NCI-H2171 treated with DMSO at 0.1 percent for 48 hours (cell line): ENCODE measurements at places on chromosomes 6 and 20.

- no peak for DNase-seq
Observed at GRCh38 chr6:152218887-152219286, 411.4 kb downstream of the ESR1 start.

DNA sequence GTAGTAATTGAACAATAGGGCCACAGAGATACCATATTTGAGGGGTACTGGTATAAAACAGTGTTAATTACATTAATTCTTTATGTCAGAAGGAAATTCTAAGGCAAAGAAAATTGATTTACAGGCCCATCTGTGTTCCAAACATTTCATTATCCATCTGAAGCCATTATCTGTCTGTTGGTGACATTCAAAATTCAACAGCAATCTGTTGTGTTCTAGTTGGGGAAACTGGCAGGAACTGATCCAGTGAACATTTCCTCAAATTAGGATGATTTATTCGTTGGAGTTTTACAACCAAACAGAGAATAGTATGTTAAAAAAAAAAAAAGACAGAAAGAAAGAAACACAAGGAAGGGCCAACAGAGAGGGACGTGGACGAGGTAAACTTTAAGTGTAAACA, 30.1 kb downstream of the HEBP2 start:
- DNase-seq: peak; percentile 17

- peak; percentile 87 for DNase-seq
Observed at GRCh38 chr6:111503660-111504059, 20.6 kb upstream of the REV3L start.

GRCh38 chr6:158758451-158758860, 60.7 kb downstream of the EZR start:
- peak; percentile 99 for DNase-seq

DNA sequence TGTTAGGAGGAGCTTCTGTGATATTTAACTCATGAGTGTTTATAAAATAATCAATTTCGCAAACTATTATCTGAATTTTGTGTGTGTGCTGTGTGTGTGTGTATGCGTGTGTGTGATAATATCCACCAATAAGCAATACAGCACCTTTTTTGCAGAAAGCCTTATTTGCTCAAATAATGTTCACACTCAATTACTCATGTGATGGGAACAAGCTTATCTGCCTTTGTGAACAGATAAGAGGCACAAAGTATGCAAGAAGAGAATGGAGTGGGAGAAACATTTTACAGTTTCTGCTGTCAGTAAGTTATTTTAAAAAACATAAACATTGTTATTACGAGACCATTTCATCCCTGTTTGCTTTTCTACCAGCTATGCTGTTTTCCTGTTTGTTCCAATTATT, 36.7 kb upstream of the PTPRK start:
- no peak for DNase-seq

DNA sequence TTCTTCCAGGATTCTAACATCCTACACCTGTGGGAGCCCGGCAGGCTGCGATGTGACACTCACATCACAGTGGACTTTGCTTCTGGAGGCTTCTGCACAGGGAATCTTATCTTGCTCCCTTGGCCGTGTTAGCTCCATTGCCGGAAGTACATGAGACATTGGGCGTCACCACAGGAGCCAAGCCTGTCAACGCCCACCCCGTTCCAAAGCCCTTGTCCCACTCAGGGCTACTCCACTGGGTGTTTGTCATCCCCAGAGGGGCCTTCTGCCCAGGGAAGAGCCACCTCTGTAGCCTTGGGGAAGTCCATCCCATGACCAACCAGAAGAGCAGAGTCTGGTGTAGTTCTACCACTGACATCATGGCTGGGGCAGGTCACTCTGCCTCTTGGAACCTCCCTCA, 1.7 kb downstream of the RAB44 start:
- DNase-seq: no peak

DNA sequence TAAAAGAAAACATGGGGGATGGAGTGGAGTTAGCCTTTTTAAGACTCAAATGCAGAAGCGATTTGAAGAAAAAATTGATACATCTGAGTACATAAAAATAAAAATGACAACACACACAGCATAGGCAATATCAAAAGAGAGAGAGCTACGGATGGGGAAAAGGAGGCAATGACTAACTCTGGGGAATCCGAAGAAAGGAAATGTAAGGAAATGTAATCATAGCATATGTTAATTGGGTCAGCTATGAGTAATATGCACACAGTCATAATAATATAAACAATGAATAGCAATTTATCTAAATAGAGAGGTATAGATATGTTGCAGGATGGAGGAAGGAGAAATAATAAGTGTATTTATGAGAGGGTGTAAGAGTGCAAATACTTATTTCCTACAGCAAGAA, 83.4 kb downstream of the NOL4L start:
- DNase-seq: no peak

- DNase-seq: no peak
Observed at GRCh38 chr6:46973029-46973428, 51.3 kb upstream of the ADGRF5 start.

GRCh38 chr20:50408526-50409364, 101.4 kb upstream of the PTPN1 start:
- DNase-seq: peak; percentile 18

GRCh38 chr20:61903575-61904340, 161.9 kb downstream of the TAF4 start:
- no peak for DNase-seq

GRCh38 chr20:61799928-61800327, 265.8 kb downstream of the TAF4 start:
- DNase-seq: no peak

- DNase-seq: no peak
Observed at GRCh38 chr20:4050203-4050980, 35.0 kb upstream of the RNF24 start.

DNA sequence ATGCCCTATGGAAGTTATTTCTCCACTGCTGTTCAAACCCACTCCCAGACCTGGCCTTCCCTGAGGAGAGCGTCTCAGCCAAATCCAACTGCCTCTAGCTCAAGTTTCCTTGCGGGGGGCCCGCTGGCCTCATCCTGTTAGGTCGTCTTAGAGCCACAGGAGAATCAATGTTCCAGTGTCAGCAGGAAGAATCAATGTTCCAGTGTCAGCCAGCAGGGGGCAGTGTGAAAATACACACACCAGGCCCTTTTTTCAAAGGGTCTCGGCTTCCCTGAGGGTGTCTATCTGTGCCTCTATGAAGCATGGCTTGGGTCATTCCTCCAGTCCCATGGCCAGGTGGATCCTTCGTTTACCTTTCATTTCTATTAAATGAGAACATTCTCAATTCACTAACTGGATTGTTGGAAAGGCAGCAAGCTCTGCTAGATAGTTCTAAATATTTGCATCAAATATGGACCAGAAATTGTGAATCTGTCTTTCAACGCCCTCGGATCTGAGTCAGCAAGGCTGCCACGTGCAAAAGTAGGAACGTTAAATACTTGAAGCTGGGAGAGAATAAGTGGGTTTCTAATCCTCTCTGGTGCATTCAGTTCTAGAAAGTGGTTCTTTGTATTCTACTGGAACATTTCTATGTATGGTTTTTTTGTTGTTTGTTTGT, 19.2 kb downstream of the PRND start:
- DNase-seq: peak; percentile 22

DNA sequence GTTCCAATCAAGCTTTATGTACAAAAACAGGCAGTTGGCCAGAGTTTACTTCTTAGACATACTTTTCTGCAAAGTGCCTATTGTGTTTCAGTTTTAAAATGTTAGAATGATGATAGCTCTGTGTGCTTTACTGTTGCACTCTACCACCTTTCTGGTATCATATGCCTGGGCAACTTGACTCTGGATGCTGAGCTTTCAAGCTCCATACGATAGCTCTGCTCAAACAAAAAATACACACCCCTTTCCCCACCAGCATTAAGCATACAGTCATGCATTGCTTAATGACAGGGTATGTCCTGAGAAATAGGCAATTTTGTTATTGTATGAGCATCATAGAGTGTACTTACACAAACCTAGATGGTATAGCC, 123.1 kb downstream of the RCAN2 start:
- DNase-seq: no peak

DNA sequence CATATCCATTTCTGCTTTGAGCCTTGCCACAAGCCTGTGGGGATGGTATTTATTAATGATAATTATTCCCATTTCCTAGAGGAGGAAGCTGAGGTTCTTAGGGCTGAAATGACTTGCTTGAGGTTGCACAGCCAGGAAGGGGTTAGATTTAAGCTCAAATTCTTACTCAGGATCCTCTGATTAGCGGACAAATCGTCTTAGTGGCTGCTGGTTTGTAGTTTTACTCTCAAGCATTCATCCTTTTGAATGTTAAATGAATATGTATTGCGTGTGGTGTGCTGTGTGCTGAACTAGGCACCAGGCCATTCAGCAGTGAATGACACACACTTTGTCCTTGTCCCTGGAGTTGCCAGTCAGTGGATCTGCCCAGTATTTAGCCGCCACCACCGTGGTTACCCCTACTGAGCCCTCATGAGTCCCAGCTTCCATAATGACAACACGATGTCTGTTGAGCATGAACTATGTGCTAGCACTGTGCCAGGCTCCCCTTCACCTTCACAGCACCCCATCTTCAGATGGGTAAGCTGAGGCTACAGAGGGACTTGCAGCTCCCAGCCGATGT, 10.0 kb downstream of the PACSIN1 start:
- DNase-seq: no peak
